ENCODE measurements at places on chromosomes 5 and 9.
A peak's percentile ranks its signal among the peaks of the same experiment; 100 is the strongest.

DNA sequence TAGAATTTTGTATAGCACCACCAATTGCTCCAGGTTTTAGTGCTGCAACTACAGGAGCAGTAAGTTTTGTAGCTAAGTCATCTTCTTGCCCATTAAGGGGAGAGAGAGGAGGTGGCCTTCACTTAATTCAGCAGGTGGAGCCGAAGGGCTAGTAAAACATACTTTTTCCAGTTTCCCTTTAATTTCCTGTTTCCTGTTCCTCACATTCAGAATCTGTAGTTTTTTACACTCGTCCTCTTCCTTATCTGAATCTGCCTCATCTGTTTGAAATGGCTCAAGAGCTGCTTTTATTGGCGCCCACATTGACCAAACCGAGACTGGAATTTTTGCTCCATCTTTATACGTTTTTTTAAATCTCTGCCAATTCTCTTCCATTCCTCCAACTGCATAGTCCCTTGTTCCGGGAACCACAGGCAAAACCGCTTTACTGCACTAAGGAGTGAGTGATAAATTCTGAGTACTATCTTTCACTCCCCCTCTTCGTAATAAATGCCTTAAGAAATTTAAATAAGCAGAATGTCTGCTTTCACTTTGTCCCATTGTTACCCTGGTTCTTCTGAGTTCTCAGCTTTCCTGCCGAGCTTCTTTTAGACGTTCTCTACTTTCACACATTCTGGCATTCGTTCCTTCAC lies 133.9 kb downstream of the DROSHA start:
- no peak for DNase-seq
- no peak overlapping the region for H3K4me3 ChIP-seq
- peaks cover 11% of the 10 kb centered on the region for H3K36me3 ChIP-seq
- H3K4me1 ChIP-seq = no peaks in the 10 kb centered on the region

DNA sequence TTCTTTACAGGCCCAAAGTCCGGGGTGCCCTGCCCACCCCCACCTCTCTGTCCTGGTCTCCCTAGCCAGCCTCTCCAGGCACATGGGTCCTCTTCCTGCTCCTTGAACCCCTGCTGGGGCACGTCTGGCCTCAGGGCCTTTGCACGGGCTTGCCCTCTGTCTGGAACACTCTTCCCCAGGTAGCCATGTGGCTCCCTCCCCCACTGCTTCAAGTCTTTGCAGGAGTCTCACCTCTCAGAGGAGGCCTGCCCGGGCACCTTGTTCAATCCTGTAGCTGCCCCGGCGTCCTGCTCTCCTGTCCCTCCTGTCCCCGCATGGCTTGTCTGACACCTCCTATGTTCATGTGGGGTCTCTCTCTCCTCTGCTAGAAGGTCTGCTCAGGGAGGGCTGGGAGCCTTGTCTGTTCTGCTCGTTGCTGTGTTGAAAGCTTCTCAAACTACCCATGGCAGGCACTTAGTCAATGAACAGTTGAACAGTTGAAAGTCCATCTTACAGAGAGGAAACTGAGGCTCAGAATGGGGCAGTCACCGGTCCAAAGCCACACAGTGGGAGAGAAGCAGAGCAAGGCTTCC lies 241.4 kb downstream of the PBX3 start:
- H3K4me3 ChIP-seq = no peak overlapping the region
- H3K4me1 ChIP-seq = no peaks in the 10 kb centered on the region

- no peak overlapping the region for H3K27ac ChIP-seq
- peaks cover 6% of the 10 kb centered on the region for H3K4me1 ChIP-seq
- H3K27me3 ChIP-seq = no peaks in the 10 kb centered on the region
- H3K4me3 ChIP-seq = no peak overlapping the region
- no peak for DNase-seq
Observed at GRCh38 chr9:4862506-4863250, 69.9 kb downstream of the RCL1 start.

DNA sequence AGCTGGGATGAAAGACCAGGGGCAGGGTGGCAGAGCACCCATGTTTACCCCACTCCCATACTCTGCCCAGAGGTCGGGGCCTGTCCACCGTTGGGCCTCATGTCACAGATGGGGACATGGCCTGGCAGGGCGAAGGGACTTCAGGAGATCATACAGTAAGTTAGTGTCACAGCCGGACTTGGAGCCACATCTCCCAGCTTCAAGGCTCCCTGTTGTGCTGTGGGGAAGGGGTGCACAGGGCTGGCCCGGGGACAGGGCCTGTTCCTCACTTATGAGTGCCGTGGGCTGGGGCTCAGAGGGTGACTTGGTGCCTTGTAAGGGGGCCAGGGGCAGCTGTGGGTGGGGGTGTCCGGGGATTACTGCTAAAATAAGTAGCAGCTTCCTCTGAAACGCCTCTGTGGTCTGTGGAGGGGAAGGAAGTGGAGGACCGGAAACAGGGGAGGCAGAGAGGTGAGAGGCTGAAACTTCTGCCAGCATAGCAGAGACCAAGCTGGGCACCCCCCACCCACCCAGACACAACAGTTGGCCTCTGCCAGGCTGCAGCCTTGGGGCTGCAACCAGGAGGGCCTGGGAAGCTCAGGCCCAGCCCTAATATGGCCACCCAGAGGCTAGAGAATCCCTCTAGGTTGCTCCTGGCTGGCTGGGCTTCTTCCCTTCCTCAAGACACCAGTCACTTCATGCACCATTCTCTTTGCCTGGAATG lies 41.1 kb upstream of the NEK6 start:
- peak; percentile 66 for DNase-seq
- no peaks in the 10 kb centered on the region for H3K36me3 ChIP-seq
- H3K27ac ChIP-seq = peak overlapping the region; percentile 82
- peaks cover 54% of the 10 kb centered on the region for H3K4me1 ChIP-seq
- H3K27me3 ChIP-seq = peaks cover 6% of the 10 kb centered on the region
- no peak overlapping the region for H3K4me3 ChIP-seq

GRCh38 chr9:68552700-68553476 lies 12.2 kb upstream of the TMEM252 start:
- H3K27me3 ChIP-seq = peaks cover 14% of the 10 kb centered on the region
- no peaks in the 10 kb centered on the region for H3K36me3 ChIP-seq
- H3K4me3 ChIP-seq = no peak overlapping the region
- H3K27ac ChIP-seq = no peak overlapping the region
- no peak for DNase-seq

DNA sequence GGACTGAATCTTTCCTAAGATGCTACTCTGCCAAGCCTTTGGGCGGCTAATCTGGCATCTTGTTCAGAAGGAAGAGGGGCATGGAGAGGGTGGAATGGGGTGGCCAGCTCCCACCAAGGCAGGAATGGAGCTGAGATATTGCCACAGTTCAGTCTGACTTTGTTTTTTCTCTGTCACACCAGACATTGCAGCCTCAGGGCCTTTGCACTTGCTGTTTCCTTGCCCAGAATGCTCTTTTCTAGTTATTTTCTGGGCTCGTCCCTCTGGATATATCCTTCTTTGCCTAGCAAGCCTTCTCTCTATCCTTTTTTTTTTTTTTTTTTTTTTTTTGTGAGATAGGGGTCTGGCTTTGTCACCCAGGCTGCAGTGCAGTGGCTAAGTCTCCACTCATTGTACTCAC lies 40.8 kb downstream of the ZNF618 start:
- no peak overlapping the region for H3K27ac ChIP-seq
- no peaks in the 10 kb centered on the region for H3K36me3 ChIP-seq
- DNase-seq = no peak
- peaks cover under 1% of the 10 kb centered on the region for H3K4me1 ChIP-seq
- no peak overlapping the region for H3K4me3 ChIP-seq

- H3K27ac ChIP-seq = no peak overlapping the region
- H3K36me3 ChIP-seq = no peaks in the 10 kb centered on the region
- H3K4me3 ChIP-seq = no peak overlapping the region
- H3K27me3 ChIP-seq = peaks cover 24% of the 10 kb centered on the region
- H3K4me1 ChIP-seq = peaks cover 6% of the 10 kb centered on the region
Observed at GRCh38 chr5:59810041-59810440, 83.5 kb downstream of the PDE4D start.

DNA sequence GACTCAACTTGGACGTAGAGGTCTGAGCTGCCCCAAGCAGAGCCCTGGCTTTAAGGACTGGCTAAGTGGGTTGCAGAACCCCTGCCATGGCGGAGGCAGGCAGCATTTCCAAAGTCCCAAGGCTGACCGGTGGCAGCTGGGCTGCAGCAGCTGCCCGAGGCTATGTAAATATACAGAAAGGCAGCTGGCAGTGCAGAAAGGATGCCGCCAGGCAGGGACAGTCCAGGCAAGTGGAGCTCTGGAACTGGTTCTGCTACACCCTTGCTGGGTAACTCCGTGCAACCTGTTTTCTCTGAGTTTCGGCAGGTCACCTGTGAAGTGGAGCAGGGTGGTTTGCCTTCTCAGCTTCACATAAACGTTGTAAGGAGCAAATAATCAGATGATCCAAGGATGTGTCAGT lies 46.0 kb downstream of the SHB start:
- no peaks in the 10 kb centered on the region for H3K36me3 ChIP-seq
- DNase-seq = no peak
- no peak overlapping the region for H3K27ac ChIP-seq

DNA sequence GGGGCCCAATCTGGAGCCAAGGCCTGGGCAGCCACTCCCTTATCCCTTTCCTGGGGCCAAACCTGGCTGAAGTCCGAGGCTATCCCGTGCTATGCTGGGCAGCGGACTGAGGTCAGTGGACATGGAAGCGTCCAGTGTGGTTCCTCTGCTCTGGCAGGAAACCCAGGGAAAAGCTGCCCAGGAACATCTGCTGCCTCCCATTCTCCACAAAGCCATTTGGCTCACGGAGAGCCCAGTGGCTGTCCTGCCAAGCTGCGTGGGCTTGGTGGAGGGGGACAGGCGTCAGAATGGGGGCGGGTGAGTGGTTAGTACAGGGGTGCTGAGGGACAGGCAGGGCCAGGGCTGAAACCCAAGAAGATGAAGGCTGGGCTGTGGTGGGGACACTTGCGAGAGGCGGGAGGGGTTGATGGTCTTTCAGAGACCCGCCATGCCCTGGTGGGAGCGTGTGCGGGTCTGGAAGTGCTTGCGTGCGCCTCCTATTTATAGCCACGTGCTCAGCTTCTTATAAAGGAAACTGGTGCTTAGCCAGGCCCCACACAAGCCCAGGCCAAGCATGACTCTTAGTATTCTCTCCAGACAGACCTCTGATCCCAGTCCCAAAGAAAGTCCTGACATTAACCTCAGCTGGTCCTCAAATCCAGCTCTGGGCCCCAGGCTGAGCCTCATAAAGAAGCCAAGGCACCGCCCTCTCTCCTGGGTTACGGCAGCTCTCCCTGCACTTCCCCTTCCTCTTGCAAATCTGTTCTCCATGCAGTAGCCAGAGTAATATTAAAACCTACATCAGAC lies 9.4 kb upstream of the SLC6A7 start:
- no peaks in the 10 kb centered on the region for H3K27me3 ChIP-seq
- no peak for DNase-seq
- H3K36me3 ChIP-seq = no peaks in the 10 kb centered on the region
- no peaks in the 10 kb centered on the region for H3K4me1 ChIP-seq

DNA sequence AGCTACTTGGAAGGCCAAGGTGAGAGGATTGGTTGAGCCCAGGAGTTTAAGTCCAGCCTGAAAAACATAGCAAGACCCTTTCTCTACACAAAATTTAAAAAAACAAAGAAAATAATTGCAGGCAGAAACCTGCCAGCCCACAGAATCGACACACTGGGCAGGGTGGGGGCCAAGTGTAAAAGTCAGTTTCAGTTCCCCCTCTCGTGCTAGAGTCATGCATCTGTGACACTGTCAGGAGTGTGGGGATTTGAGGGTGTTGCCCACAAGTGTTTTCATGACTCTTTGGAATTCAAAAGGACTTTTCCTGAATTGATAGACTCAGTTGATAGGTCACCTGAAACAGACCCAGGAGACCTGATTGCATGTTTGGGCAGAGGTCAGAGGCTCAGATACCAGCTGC lies 47.6 kb downstream of the PRRC2B start:
- peaks cover 29% of the 10 kb centered on the region for H3K4me1 ChIP-seq
- H3K27ac ChIP-seq = peak overlapping the region; percentile 59
- H3K4me3 ChIP-seq = no peak overlapping the region
- H3K36me3 ChIP-seq = peaks cover 34% of the 10 kb centered on the region
- no peaks in the 10 kb centered on the region for H3K27me3 ChIP-seq

- DNase-seq = peak; percentile 85
- H3K27me3 ChIP-seq = no peaks in the 10 kb centered on the region
- peak overlapping the region; percentile 67 for H3K4me3 ChIP-seq
Observed at GRCh38 chr9:114372921-114373448, 14.8 kb downstream of the AKNA start.

DNA sequence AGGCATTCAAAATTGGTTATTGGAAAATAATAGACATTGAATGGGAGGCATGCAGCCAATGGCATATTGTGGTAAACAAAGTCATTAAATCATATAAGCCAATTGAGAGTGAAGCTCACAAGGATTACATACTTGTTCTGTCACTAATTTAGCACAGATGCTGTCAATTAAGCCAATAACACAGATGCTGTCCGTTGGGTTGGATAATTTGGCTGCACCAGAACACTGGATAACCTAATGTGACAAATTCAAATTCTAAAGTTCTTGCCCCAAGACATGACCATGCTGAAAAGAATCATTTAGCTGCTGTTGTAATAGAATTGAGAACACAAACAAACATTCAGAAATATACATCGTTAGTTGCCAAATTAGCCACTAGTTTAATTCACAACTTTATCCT lies 1796.4 kb downstream of the EFNA5 start:
- no peaks in the 10 kb centered on the region for H3K36me3 ChIP-seq
- no peaks in the 10 kb centered on the region for H3K27me3 ChIP-seq
- no peak for DNase-seq
- no peak overlapping the region for H3K27ac ChIP-seq

GRCh38 chr5:88760527-88760926 lies 122.5 kb downstream of the MEF2C start:
- no peaks in the 10 kb centered on the region for H3K36me3 ChIP-seq
- peaks cover 45% of the 10 kb centered on the region for H3K27me3 ChIP-seq
- no peak for DNase-seq
- H3K27ac ChIP-seq = no peak overlapping the region
- H3K4me3 ChIP-seq = no peak overlapping the region
- peaks cover 12% of the 10 kb centered on the region for H3K4me1 ChIP-seq

GRCh38 chr5:61215996-61216395 lies 53.7 kb upstream of the SMIM15 start:
- no peaks in the 10 kb centered on the region for H3K4me1 ChIP-seq
- DNase-seq = no peak
- no peaks in the 10 kb centered on the region for H3K36me3 ChIP-seq
- no peak overlapping the region for H3K27ac ChIP-seq

- no peaks in the 10 kb centered on the region for H3K27me3 ChIP-seq
- no peak overlapping the region for H3K27ac ChIP-seq
- DNase-seq = no peak
- peaks cover 65% of the 10 kb centered on the region for H3K36me3 ChIP-seq
- H3K4me1 ChIP-seq = peaks cover 5% of the 10 kb centered on the region
Observed at GRCh38 chr9:5042661-5043178, 57.6 kb downstream of the JAK2 start.

- H3K4me3 ChIP-seq = no peak overlapping the region
- H3K36me3 ChIP-seq = peaks cover 8% of the 10 kb centered on the region
- H3K27me3 ChIP-seq = no peaks in the 10 kb centered on the region
- no peak for DNase-seq
- peaks cover 15% of the 10 kb centered on the region for H3K4me1 ChIP-seq
Observed at GRCh38 chr9:112551641-112552040, 65.0 kb downstream of the KIAA1958 start.
